ENCODE measurements at places on chromosomes 16 and 17.

- peak; percentile 63 for DNase-seq
These were observed 421 bp upstream of the DLX4 start for GRCh38 chr17:49968405-49969133.

DNA sequence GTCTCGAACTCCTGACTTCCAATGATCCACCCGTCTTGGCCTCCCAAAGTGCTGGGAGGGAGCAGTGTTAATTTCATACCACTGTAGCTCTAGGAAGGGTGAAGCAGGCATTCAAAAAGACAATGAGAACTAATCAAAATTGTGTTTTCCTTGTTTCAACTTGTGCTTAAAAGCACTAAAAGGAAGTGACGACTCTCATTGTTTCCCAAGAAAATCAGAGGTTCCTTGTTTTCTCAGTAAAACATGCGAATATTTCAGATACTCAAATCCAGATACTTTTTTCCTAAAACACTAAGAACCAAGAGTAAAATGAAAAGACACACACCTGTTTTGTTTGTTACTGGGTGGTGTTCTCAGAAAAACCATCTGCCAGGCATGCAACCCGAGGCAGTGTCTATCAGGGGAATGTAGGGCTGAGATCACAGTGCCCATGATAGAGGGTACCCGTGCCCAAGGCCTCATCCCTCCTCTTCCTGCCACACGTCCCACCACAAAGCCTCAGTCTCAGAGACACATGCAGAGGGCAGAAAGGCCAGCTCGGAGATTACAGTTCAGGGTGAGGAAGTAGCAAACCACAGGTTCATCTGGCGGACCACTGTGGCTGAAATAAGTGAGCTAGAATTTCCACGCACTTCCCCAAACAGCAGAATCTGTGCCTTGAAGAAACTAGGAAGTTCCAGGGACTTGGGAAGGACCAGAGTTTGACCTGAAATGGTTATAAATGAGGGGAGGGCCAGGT is 33.7 kb downstream of the GINS3 start:
- no peak for DNase-seq

- no peak for DNase-seq
These were observed 34.8 kb downstream of the MPRIP start for GRCh38 chr17:17077101-17077500.

GRCh38 chr17:47850373-47850691 is 631 bp downstream of the SP6 start:
- no peak for DNase-seq

DNA sequence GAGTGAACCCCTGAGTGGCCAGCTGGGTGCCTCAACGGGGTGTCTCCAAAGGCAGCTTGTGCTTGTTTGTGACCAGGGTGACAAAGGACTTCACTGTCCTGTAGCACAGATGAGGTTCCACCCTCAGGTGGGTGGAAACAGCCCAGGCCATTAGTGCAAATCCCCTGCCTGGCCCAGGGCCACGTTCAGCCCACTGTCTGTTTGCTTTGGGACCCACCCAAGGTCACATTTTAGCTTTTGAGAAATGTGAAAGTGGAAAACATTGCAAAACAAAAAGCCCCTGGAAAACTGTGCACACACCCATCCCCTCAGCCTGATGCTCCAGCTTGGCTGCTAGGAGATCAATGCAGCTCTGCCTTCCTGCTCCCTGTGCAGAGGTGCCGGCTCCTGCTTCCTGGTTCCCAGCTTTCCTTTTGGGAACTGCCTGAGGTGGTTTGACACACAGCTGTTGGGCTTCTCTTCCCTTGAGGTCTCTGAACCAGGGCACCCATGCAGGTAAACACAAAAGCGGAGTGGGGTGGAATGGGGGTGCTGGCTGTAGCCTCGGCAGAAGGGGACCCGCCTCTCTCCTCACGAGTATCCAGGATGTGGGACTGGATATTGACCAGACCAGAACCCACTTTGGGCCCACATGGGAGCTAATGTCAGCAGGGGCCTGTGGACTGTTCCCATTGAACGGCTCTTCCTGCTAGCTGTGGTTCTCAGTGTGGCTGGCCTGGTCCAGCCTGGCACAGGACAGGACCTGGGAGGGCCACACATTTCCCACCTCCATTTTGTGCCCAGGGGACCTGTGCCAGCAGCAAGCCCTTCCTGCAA is 7.9 kb upstream of the SPHK1 start:
- DNase-seq, result no peak

GRCh38 chr17:2885733-2886132 is 89.5 kb downstream of the RAP1GAP2 start:
- no peak for DNase-seq

DNA sequence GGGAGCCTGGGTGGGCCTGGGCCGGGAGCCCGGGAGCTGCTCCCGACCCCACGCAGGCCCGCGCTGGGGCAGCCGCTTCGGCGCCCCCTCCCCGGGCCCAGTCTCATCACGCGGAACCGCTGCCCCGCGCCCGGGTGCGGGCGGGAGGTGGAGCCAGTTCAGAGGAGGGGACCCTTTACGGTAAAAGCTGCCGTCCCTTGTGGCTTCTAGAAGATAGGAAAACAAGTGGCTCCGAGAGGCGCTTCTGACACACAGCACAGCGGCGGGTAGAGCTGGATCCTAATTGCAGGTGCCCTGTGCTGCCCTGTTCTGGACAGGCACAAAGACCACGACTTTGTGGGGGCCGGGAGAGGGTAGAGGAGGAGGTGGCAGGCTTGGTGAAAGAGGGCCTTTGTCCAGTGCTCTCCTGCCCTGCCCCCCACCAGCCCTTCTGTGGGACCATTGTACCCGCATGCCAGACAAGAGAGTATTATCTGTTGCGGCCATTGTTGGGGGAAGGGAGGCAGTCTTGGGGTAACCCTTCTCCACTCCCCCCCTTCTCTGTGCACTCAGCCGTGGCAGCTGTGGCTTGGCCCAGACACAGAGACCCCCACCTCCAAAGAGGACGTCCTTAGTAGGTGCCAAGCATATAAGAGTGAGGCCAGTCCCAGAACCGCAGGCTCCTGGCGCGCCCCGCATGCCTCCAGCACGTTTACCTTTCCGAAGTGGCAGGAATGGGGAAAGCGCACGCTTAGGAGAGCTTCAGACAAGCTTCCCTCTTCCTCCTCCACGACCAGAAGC is 736 bp downstream of the CNP start:
- peak; percentile 32 for DNase-seq

DNA sequence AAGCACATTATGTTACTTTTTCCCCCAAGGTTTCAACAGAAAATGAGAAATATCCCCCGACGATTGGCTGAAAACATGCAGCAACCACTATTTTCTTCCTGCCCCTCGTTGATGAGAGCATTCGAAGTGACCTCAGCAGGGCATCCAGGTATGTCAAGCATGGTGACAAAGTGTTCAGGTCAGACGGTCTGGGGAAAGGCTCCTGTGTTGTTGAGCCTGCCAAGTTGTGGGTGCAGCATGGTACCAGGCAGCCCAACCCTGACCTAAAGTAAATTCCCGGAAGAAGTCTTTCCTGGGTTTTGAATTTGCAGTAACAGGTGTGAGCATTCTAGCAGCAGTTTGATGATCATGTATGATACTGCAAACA is 51.7 kb upstream of the SEC14L1 start:
- no peak for DNase-seq

- no peak for DNase-seq
These were observed 27.7 kb upstream of the CLEC18B start for GRCh38 chr16:74448990-74449389.

DNA sequence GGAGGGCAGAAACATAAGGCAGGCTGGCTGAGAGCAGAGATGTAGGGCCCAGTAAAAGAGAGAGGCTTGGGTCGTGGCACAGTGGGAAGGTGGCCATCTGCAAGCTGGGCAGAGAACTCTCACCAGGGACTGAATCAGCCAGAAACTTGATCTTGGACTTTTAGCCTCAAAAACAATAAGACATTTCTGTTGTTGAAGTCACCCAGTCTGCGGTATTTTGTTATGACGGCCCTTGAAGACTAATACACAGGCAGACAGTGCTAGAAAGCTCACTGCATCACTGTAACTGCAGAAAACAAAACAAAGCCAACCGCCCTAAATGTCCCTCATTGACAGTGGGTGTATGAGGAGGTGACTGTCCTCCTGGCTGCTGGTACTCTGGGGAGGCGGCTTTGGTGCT is 3.9 kb upstream of the JPH3 start:
- no peak for DNase-seq

GRCh38 chr16:70753694-70754325 is 47.1 kb downstream of the VAC14 start:
- no peak for DNase-seq

DNA sequence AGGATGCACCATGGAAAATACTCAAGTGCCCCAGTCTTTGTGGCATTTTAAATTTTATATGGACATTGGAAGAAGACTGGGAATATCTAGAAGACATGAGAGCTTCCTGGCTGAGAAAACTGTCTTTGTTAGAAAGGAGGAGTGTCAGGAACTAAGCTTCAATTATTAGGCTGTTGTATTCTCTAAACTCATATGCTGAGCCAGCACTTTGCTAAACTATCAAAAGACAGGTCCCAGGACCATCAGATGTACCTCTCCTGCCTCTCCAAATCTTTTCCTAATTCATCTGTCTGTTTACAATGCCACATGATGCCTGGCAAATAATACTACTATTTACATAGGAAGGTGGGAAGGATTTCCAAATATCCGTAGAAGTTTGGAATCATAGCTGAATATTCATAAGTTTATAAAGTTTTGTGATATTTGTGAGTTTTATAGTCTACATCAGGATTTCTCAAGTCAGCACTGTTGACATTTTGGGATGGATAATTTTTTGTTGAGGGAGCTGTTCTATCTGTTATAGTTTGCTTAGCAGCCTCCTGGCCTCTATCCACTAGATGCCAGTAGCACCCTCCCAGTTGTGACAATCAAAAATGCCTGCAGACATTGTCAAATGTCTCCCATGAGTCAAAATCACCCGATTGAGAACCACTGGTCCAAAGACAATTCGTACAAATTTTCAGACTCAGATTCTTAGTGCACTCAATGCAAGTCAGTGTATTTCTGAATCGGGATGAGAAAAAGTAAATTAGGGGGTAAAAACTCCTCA is 61.2 kb upstream of the NETO2 start:
- DNase-seq, result no peak

Data from activated CD8-positive, alpha-beta memory T cell treated with anti-CD3 and anti-CD28 coated beads, Interleukin-2, amount 50 U/mL, for 4 hours (primary cell).